ENCODE measurements at places on chromosomes 4 and X. TPM values are rescaled to one million over a fixed set of nuclear protein-coding genes. Genes with fewer than 3 reads are reported as not detected.

Gene IRS4
- total RNA-seq = 0.21 TPM

Gene TRIM60
- total RNA-seq = not detected

Gene SRPX2
- 13.6 TPM for total RNA-seq

Gene ZNF81
- 10.6 TPM for total RNA-seq

Gene GLRB
- 6.9 TPM for total RNA-seq

Gene SLC49A3
- total RNA-seq = 35.1 TPM

Gene SMIM31
- total RNA-seq = 2.3 TPM

Gene BST1
- 9.1 TPM for total RNA-seq

Gene MSX1
- total RNA-seq = 0.82 TPM

Gene SFRP2
- total RNA-seq = 7.4 TPM

Gene FTSJ1
- total RNA-seq = 45.8 TPM

Gene IL13RA1
- total RNA-seq = 61.1 TPM

Gene CBLL2
- not detected for total RNA-seq

GRCh38 chrX:40031911-40032310 is 65.8 kb downstream of the BCOR start:
- no peak for DNase-seq
- H3K4me1 ChIP-seq = no peaks in the 10 kb centered on the region
- H3K36me3 ChIP-seq = no peaks in the 10 kb centered on the region
- H3K27me3 ChIP-seq = no peaks in the 10 kb centered on the region

DNA sequence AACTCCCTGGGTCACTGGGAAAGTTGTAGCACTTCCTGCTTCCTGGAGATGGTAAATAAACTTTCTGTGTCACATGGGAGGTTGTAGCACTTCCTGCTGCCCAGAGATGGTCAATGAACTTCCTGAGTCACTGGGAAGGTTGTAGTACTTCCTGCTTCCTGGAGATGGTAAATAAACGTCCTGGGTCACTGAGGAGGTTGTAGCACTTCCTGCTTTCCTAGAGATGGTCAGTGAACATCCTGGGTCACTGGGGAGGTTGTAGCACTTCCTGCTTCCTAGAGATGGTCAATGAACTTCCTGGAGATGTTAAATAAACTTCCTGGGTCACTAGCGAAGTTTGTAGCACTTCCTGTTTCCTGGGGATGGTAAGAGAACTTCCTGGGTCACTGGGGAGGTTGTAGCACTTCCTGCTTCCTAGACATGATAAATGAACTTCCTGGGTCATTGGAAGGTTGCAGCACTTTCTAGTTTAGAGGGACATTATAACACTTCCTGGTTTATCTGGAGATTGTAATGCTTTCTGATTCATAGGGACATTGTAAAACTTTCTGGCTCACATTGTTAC is 62.3 kb upstream of the CD99 start:
- no peak overlapping the region for H3K27ac ChIP-seq
- no peaks in the 10 kb centered on the region for H3K4me1 ChIP-seq
- DNase-seq = no peak

- H3K4me3 ChIP-seq = no peak overlapping the region
- H3K4me1 ChIP-seq = peaks cover 12% of the 10 kb centered on the region
- DNase-seq = no peak
- H3K27ac ChIP-seq = no peak overlapping the region
- no peaks in the 10 kb centered on the region for H3K27me3 ChIP-seq
- no peaks in the 10 kb centered on the region for H3K36me3 ChIP-seq
Observed at GRCh38 chrX:45775468-45775867, 574.8 kb upstream of the DIPK2B start.

DNA sequence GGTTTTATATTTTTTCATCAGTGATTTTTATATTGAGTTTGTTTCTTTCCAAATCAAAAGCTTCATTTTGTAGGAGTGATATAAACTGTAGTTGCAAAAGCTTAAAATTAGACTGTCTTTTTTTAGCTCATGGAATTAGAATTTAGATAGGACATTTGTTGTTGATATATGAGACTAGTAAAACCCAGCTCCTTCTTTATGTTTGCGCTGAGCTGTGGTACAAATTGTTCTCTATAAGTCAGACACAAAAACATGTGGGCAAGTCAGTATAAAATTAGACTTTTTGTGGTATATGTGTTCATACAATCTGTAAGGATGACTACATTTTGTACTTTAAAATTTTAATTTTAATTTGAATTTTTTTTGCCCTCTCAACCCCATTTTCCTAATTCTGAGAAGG is 18.3 kb downstream of the FHIP1A start:
- no peaks in the 10 kb centered on the region for H3K27me3 ChIP-seq
- H3K36me3 ChIP-seq = no peaks in the 10 kb centered on the region
- H3K27ac ChIP-seq = no peak overlapping the region
- H3K4me3 ChIP-seq = no peak overlapping the region
- H3K4me1 ChIP-seq = peaks cover 2% of the 10 kb centered on the region

DNA sequence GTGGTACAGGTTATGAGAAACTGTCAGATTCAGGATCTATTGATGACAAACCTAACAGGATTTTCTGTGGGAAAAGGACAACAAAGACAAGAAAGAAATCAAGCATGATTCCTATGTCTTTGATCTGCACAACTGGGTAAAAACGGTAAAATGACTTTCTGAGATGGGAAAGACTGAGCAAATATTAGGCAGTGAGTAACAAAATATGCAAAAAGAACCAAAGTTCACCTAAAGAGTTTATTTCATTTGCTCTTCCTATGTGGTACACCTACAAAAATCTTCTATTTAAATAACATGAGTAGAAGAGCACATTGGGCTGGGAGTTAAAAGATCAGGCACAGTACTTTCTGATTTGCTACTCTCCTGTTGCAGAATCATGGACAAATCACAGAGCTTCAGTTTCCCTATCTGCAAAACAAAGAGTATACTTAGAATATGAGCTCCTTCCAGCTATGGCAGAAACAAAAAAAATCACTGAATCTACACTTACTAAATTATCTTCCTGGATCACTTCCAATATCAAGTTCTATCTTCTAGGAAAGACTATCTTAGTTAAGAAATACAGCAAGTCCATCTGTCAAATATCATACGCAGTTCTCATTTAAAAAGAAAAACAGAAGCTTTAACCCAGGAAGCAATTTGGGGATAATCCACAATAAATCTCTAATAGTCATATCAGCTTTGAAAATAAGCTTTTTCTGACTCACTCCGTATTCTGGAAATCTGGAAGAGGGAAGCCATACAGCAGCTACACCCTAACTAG is 37.4 kb downstream of the NFXL1 start:
- H3K4me1 ChIP-seq = no peaks in the 10 kb centered on the region
- H3K4me3 ChIP-seq = no peak overlapping the region
- DNase-seq = no peak
- no peaks in the 10 kb centered on the region for H3K27me3 ChIP-seq

- DNase-seq = no peak
- H3K4me3 ChIP-seq = no peak overlapping the region
- H3K27ac ChIP-seq = no peak overlapping the region
- no peaks in the 10 kb centered on the region for H3K36me3 ChIP-seq
Observed at GRCh38 chrX:17549107-17549651, 174.2 kb downstream of the NHS start.

DNA sequence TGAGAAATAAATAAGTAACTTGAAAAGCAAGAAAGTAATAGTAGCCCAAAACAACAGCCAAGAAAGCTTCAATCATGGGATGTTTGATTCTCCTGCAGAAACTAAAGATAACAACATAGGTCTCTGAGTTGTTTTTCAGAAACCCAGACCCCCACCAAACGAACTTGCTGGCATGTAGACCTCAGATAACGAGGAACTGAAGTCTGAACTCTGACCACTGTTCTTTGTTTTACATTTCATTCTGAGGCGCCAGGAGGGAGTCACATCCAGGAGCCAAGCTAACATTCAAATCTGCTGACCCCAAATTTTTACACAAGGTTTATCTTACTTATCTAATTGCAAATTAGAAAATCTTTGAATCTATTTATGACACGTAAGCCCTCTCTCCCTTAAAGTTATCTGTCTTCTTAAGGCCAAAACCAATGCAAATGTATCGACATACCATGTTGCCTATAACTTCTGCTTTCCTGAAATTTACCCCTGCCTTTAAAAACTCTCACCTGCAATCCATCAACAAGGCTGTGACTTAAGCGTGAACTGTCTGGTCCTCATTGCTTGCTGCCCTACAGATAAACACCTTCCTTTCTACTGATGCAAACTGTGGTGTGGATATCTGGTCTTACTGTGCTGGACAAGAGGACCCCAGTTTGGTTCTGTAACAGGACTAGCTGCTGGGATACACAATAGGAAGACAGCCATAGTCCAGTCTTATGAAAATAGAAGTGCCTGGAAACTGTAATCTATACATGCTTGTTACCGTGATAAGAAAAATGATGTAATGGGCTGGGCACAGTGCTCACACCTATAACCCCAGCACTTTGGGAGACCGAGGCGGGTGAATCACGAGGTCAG is 37.5 kb upstream of the NEIL3 start:
- no peaks in the 10 kb centered on the region for H3K4me1 ChIP-seq
- no peak overlapping the region for H3K4me3 ChIP-seq
- H3K27ac ChIP-seq = no peak overlapping the region
- no peak for DNase-seq
- H3K27me3 ChIP-seq = no peaks in the 10 kb centered on the region

DNA sequence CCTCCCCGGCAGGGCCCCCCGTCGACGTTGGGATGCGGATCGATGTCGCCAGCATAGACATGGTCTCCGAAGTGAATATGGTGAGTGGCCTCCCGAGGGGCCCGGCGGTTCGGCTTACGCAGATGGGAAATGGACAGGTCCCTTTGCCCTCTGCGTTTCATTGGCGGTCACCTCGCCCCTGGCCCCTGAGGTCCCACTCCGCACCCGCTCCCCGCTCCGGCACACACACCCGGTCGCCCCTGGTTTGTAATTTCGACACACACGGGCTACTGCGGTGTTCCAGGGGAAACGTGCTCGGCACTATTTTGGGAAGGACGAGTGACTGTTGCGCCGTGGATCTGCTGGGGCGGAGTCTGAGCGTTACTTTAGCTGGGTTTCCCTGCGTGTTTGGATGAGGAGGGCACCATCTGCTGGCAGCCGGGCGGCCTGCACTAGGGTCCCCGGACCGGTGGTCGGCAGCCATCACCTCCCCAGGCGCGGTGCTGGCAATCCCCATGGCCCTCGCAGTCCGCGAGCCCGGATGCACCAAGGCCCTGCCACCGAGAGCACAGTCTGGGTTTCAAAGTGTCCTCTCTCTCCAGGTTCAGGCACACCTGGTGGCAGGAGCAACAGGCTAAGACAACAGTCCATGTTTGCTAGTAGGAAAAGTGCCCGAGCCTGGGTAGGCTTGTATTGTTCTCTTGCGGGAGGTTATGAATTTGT is 1.2 kb downstream of the GABRB1 start:
- H3K4me3 ChIP-seq = no peak overlapping the region
- no peaks in the 10 kb centered on the region for H3K36me3 ChIP-seq
- peak; percentile 77 for DNase-seq
- peaks cover 5% of the 10 kb centered on the region for H3K4me1 ChIP-seq
- H3K27me3 ChIP-seq = peaks cover 11% of the 10 kb centered on the region

DNA sequence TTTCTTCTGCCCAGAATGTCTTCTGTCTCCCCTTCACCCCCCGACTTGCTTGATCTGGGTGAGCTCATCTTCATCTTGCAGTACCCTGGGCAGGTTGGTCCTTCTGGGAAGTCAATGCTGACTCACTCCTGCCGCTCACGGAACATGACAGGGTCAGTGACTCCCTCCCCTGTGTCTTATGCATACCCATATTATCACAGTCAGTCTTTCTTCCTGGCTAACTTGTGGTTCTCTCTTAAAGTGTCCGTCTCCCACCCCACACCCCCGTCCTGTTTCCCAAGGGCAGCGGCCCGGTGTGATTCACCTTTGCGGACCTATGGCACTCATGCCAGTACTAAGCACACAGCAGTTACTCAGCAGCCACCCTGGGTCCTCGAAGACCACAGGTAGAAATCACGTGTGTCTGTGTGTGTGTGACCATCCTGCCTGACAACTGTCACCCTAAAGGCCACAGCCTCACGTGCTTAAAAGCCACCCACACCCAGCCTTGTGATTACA is 17.7 kb downstream of the IQSEC2 start:
- no peak overlapping the region for H3K27ac ChIP-seq
- DNase-seq = no peak
- H3K4me1 ChIP-seq = no peaks in the 10 kb centered on the region
- H3K27me3 ChIP-seq = no peaks in the 10 kb centered on the region

GRCh38 chr4:118772081-118772766 is 63.7 kb downstream of the SEC24D start:
- H3K36me3 ChIP-seq = peaks cover under 1% of the 10 kb centered on the region
- H3K27me3 ChIP-seq = no peaks in the 10 kb centered on the region
- no peaks in the 10 kb centered on the region for H3K4me1 ChIP-seq

DNA sequence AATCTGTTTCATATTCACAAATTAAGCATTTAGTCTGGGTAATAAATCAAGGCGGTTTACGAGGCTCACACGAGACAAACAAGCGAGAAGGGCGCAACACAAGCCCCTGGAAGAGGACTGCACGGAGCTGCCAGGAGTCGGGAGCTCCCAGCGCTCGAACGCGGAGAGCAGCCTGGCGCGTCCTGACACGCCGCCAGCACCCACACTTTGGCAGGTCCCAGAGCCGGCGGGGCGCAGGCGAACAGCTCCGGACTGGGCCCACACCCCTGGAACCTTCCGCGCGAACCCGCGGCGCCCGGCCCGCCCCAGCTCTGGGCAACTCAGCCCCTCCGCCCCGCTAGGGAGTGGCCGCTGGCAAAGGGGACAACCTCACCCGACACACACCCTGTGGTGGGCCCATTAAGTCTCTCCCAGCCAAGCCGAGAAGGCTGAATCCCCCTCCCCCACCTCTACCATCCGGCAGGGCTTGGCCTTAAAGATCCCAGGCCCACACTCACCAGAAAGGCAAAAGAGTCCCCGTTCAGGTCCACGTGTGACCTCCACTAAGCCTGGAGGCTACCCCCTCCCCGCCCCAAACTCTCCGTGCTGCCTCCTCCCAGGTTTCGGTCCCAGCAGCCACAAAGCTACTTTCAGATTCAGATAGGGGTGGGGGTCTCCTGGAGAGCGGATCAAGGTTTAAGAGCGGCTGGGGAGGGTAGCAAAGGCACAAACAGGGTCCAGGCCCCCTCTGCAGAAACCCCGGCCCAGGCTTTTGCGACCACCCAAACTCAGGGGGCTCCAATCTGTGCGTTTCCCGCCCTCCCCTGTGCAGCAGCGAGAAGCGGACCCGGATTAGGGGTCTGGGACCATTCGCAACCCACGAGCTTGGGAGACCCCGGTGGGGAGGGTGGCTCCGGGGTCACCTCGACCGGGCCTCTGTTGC is 47.5 kb upstream of the BCOR start:
- H3K36me3 ChIP-seq = no peaks in the 10 kb centered on the region
- H3K27ac ChIP-seq = no peak overlapping the region
- no peak overlapping the region for H3K4me3 ChIP-seq
- H3K4me1 ChIP-seq = peaks cover 3% of the 10 kb centered on the region
- no peak for DNase-seq
- peaks cover 25% of the 10 kb centered on the region for H3K27me3 ChIP-seq

Measured in lung (tissue), 17 donors.